ENCODE measurements at places on chromosomes 5 and 9. TPM values are rescaled to one million over a fixed set of nuclear protein-coding genes. Genes with fewer than 3 reads are reported as not detected.

Gene RAB24
- total RNA-seq = 25.4 TPM

Gene CAPSL
- not detected for total RNA-seq

Gene NEUROG1
- total RNA-seq = not detected

Gene NR6A1
- total RNA-seq = 91.1 TPM

Gene GRIA1
- total RNA-seq = 0.28 TPM

Gene GRHPR
- 170 TPM for total RNA-seq

Gene PCDHGA9
- 0.04 TPM for total RNA-seq

Gene PCDHB12
- not detected for total RNA-seq

Gene IFNA2
- total RNA-seq = not detected

Gene ZCCHC10
- 22.3 TPM for total RNA-seq

Gene GHR
- total RNA-seq = 0.28 TPM

Gene C1QTNF2
- not detected for total RNA-seq

Gene ZNF782
- total RNA-seq = 2.6 TPM

Gene IRX1
- 2.7 TPM for total RNA-seq

Gene GABRA6
- total RNA-seq = not detected

Gene CER1
- total RNA-seq = 1,033 TPM

Gene LECT2
- not detected for total RNA-seq

Gene FOXD1
- total RNA-seq = 2.6 TPM

Gene PAIP2
- 50.9 TPM for total RNA-seq

Gene TIMD4
- total RNA-seq = not detected

Gene GARNL3
- 6.7 TPM for total RNA-seq

Gene PCDHGB5
- total RNA-seq = not detected

Gene PCDHGA3
- total RNA-seq = not detected

Gene SPATA31A3
- total RNA-seq = not detected

Gene LURAP1L
- total RNA-seq = 1.7 TPM

Gene ANXA2R
- 0.83 TPM for total RNA-seq

Gene ACOT12
- not detected for total RNA-seq

Gene SLC6A3
- total RNA-seq = 0.07 TPM

Gene NEK6
- total RNA-seq = 17.6 TPM

Gene RCL1
- 25.6 TPM for total RNA-seq

Gene ZSWIM6
- total RNA-seq = 9.1 TPM

Gene TXNDC8
- not detected for total RNA-seq

Gene IFNK
- not detected for total RNA-seq

Gene ITGA1
- 2.6 TPM for total RNA-seq

Gene TPPP
- total RNA-seq = 0.92 TPM

Gene SH3RF2
- 0.89 TPM for total RNA-seq

Gene TMCO6
- 27.1 TPM for total RNA-seq

Gene FRRS1L
- total RNA-seq = 0.18 TPM

Gene FAT2
- under 0.01 TPM for total RNA-seq

Gene MEIKIN
- total RNA-seq = not detected

Data from H7 (cell line).